Suppressor macrophage treated with lipopolysaccharide for 1 hour (primary cell): ENCODE measurements at places on chromosomes 1 and 21.

- DNase-seq = no peak
Observed at GRCh38 chr1:191577213-191577612, 581.0 kb upstream of the RGS18 start.

GRCh38 chr21:45957551-45957950, 24.0 kb upstream of the COL6A1 start:
- DNase-seq = no peak

DNA sequence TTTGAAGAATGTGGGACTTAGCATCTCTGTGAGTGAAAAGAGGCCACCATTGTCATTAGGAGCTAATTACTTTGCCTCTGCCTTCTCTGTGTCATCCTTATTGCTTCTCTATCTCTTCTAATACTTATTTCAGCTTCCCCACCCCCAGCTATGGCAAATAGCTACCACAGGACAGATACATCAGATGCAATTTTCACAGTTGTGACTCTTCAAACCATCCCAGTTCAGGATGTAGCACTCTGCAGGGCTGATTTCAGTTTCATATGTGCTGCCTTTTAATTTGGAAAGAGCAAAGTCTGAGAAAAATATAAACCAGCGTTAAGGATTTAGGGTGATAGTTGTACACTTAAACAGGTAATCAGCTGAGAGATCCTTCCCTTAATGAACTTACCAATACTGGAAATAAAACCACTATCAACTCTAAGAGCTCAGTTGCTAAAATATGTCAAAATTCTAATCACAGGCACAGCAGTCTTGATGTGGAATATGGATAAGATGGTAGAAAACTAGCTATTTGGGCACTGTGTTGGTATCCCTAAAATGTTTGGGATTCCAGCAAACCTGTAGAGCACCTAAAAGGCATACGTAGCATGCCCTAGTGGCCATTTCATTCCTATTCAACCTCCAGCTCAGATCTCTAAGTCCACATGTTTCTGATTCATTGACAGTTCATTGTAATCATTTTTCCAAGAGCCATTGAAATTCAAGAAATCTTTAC, 148.4 kb downstream of the SYT2 start:
- DNase-seq = no peak

DNA sequence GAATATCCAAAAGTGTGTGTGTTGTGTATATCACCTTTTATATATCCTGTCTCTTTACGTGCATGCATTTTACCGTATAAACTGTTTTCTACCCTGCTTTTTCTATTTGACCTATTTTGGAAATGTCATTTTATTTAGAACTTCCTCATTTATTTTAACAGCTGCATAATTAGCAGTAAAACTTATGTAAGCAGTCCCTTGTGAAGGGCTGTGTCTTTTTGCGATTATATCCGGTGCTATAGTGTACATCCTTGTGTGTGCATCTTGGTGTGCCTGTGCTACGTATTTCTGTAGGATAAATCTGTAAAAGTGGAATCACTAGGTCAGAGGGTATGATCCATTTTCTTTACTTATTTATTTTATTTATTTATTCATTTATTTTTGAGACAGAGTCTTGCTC, 7.2 kb downstream of the LGALS8 start:
- peak; percentile 8 for DNase-seq

DNA sequence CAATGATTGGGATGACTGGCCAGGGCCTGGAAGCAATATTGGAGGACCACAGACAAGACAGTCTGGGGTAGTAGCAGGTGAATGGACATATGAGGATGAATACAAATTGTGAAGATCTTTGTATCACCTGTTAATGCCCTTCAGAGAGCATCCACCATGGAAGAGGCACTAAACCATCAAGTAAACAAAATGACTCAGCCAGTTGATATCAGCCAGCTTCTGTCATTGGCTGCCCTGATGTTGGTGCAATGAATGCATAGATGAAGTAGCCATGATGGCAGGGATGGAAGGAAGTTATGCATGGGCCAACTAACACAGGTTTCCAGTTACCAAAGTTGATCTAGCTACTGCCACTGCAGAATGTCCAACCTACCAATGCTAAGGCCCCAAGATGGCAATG, 16.1 kb upstream of the ERI3 start:
- DNase-seq = no peak

DNA sequence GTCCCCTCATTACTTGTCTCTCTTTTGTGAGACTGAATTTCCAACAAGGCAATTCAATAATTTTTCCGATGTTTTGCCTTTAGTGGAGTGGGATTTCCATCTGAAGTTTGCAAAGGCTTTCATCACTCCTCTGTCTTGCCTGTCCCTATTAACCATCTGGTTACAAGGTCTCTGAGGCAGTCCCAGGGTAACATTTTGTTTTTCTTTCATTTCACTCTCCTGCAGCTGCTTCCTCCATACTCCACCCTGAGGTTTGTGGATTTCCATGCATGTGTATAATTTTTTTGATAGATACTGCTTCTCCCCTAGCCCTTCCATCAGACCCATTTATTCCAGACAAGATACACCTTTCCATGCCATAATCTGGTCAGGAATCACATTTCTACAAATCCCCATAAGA, 366.8 kb downstream of the PTBP2 start:
- DNase-seq = no peak

GRCh38 chr1:172140591-172140990, 279.9 kb upstream of the C1orf105 start:
- DNase-seq = no peak

GRCh38 chr1:114387010-114387360, 124.0 kb downstream of the TRIM33 start:
- no peak for DNase-seq

- no peak for DNase-seq
Observed at GRCh38 chr1:227773558-227773957, 38.3 kb downstream of the SNAP47 start.

GRCh38 chr1:33097137-33097611, 16.2 kb downstream of the AZIN2 start:
- peak; percentile 33 for DNase-seq

- no peak for DNase-seq
Observed at GRCh38 chr1:204337036-204337429, 22.7 kb downstream of the PLEKHA6 start.

GRCh38 chr1:36156329-36157114, 562 bp downstream of the MAP7D1 start:
- peak; percentile 43 for DNase-seq

DNA sequence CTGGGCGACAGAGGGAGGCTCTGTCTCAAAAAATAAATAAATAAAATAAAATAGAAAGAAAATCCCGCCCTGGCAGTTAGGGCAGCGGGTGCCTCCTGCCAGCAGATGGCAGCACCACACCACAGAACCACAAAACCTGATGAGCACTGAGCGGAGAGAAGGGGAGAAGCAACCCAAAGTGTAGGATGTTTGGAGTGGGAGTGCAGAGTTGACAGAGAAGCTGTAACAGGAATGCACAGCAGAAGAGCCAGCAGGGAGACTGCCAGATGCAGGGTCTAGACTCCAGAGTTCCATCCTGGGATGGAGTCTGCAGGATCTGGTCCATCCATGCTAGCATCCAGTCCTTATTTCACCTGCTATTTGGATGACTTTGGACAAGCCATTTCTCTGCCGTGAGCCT, 29.7 kb upstream of the KIRREL1 start:
- DNase-seq = peak; percentile 88

DNA sequence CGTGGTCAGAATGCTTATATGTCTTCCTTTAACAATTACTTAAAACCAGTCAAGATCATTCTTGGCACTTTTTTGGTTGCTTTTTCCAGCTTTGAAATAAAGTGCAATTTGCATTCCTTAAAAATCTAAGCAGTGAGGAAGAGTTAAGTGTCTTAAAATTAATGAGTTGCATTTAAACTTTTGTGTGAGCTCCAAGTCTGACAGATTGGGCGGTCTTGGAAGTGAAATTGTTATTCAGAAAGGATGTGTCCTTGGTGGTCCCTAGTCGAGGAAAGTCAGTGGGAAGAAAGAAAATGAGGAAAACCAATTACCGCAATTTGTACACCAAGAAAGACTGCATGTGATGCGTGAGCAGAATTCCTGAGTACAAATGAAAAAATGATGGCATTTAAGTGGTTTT, 132.5 kb downstream of the HHIPL2 start:
- no peak for DNase-seq

DNA sequence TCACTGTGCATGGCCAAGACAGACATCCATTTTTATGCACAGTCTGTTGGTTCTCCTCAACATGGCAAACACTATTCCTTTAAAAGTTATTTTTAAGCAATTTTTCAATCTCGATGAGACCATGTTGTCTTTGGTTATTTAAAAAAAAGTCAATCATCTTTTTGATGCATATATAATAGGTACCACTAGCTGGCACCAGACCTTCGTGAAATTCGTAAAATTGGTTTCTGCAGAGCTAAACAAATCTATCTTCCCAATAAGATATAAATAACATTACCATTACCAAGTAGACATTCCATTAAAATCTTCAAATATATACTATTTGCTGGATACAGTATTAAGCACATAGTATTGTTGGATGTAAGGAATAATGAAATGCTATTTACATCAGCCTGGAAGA, 220.0 kb upstream of the GREM2 start:
- no peak for DNase-seq

DNA sequence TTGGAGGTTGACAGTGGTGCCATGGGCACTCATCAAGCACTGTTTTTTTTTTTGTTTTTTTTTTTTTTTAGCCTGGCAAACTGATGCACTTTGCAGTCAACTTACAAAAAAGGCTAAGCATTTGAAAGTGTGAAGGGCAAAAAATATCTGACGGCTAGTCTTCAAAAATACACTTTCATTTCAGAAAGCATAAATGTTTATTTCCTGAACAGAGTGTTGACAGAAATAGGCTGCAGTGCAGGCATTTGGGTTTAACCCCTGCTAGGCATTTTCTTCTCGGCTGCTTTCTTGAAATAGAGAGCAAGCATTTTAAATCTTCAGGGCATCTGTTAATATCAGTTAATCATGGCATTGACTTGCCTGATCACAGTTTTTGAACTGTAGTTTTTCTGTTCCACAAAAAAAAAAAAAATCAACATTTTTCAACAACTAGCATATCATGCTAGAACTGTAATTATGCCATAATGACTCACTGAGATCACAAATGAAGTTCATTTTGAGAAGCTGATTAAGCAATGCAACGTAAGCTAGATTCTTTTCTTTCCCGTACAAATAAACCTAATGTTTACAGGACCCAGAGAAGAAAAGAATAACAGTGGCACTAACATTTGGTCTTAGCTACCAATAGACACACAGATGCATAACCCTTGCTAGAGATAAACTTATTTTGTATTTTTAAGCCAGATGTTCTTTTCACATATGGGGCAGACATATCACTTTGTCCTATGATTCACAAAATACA, 100.4 kb upstream of the USH2A start:
- DNase-seq = no peak

- no peak for DNase-seq
Observed at GRCh38 chr1:74895411-74895810, 162.5 kb downstream of the TYW3 start.

DNA sequence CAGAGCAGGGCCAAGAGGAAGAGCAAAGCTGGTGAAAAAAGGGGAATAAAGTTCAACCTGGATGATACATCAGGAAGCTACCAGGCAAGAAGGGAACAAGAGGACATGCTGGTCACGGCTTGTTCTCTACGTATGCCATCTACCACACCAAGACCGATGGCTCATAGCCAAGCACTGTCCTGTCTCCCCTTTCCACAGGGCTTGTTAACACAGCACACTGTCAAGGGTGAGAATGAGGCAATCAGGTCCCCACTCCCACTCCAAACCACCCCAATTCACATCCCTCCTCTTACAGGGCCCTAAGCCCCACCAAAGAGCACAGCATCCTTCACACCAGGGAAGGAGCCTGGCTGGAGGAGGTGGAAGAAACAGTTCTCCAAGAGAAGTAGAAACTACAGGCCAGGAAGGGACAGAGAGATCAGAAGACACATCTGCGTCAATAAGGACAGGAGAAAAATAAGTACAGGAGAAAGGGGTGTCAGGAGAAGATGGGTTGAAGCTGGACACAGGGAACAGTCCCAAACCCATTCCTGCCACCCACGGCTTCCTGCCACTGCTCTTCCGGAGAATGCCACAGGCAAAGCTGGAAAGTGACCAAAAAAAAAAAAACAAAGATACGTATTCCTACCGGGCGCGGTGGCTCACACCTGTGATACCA, 923 bp upstream of the SHC1 start:
- peak; percentile 58 for DNase-seq
